ENCODE measurements at places on chromosomes 12 and 14. TPM values are rescaled to one million over a fixed set of nuclear protein-coding genes. Genes with fewer than 3 reads are reported as not detected.

The GLS2 gene
- total RNA-seq, result 1.9 TPM

The NANOG gene
- not detected for total RNA-seq

The VRK1 gene
- 43.8 TPM for total RNA-seq

The OR6C2 gene
- total RNA-seq, result not detected

The OAS2 gene
- total RNA-seq, result 211 TPM

The TMEM132C gene
- total RNA-seq, result not detected

The SLC25A47 gene
- total RNA-seq, result not detected

The PSMA6 gene
- 341 TPM for total RNA-seq

The TAS2R9 gene
- total RNA-seq, result not detected

The KLHL42 gene
- 18.5 TPM for total RNA-seq

The ACSS3 gene
- 0.21 TPM for total RNA-seq

The OR6C70 gene
- total RNA-seq, result not detected

The CCDC197 gene
- not detected for total RNA-seq

The SDS gene
- 0.26 TPM for total RNA-seq

The TAS2R13 gene
- 2.5 TPM for total RNA-seq

The CD9 gene
- total RNA-seq, result 124 TPM

The CABP1 gene
- total RNA-seq, result 0.14 TPM

The ANKRD33 gene
- total RNA-seq, result not detected

The C12orf54 gene
- total RNA-seq, result not detected

The BATF gene
- total RNA-seq, result 1.4 TPM

The KCNA5 gene
- not detected for total RNA-seq

The C14orf132 gene
- 2.6 TPM for total RNA-seq
